Endothelial cell (in vitro differentiated cells): ENCODE measurements at places on chromosomes 12 and 14. TPM values are rescaled to one million over a fixed set of nuclear protein-coding genes. Genes with fewer than 3 reads are reported as not detected.

- peaks cover 7% of the 10 kb centered on the region for H3K27me3 ChIP-seq
- H3K4me1 ChIP-seq = no peaks in the 10 kb centered on the region
- peaks cover 26% of the 10 kb centered on the region for H3K36me3 ChIP-seq
- no peak for DNase-seq
- no peak overlapping the region for H3K27ac ChIP-seq
These were observed 9.7 kb upstream of the ZNF605 start for GRCh38 chr12:132965796-132966195.

DNA sequence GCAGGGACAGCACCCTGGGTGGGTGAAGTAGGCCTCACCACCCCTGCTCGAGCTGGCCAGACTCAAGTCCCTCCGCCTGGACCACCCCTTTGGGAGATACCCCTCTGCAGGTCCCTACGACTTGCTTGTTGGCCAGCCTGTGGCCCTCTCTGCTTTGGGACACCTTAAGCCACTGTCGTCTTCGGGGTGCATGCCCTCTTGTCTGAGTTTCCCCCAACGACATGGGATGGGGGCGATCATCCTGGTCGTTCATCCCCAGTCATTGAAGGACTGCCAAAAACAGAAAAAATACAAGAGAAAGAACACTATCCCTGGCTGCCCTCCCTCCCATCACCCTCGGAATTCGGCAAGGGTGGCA lies 151.1 kb downstream of the DPF3 start:
- DNase-seq = no peak
- peaks cover 3% of the 10 kb centered on the region for H3K36me3 ChIP-seq
- H3K27ac ChIP-seq = no peak overlapping the region
- H3K27me3 ChIP-seq = peaks cover 1% of the 10 kb centered on the region
- H3K4me3 ChIP-seq = no peak overlapping the region
- no peaks in the 10 kb centered on the region for H3K4me1 ChIP-seq

GRCh38 chr12:46164186-46164761 lies 104.6 kb downstream of the SLC38A1 start:
- no peaks in the 10 kb centered on the region for H3K27me3 ChIP-seq
- no peaks in the 10 kb centered on the region for H3K36me3 ChIP-seq

DNA sequence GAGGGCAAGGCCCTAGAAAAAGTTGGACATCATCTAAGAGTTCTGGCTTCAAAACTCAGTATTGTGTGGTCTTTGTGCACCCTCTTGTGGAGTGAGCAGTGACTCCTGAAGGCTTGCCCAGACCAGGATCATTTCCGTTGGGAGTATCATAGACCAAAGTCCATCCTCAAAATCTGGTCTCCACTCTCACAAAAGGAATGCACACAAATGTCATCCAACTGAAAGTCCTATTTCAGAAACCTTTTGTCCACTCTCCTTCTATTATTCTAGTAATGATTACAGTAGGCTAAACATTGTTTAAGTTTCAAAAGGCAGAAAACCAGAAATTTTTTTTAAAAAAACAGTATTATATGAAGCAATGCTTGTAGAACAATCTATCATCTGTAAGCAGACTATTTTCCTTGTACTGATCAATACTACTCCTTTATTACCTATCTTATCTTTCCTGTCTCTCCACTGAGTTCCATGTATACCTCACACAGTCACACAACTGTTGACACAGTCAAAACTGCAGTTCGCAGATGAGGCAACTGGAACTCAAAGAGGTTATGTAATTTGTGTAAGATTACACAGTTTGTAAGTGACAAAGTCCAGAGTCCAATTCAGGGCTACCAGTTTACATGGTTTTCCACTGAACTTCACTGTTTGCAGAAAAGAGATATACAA lies 41.4 kb downstream of the COX16 start:
- peaks cover 3% of the 10 kb centered on the region for H3K27me3 ChIP-seq
- H3K4me1 ChIP-seq = no peaks in the 10 kb centered on the region

DNA sequence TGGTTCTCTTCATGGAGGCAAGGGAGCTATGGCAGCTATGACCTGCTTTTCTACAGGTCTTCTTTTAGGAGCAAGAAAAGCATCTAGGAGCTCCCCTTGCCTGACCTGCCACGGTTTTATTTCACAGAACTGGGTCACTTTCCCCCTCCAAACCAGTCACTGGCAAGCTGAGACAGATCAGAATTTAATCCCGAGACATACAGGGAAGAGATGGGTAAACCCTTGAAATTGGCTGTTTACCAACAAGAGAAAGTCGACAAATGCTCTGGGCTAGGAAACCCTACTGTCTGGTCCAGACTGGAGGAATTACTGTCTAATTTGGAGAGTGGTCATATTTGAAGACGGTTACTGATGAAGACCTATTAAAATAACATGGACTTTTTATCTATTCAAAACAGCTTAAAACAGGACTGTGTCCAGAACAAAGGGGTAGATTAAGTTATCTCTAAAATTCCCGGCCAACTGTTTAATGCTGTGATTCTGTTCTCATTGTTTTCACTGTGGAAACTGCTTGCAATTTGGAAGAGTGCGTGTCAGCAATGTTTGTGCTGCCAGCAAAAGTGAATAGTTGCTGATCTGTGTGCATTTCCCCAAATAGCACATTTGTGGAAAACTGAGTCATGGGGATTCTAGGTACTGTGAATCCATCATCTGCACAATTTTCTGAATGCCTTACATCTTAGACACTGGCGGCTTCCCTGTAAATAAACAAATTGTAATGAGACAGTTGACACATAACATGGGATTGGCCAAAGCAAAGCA lies 73.4 kb upstream of the EEA1 start:
- peaks cover 3% of the 10 kb centered on the region for H3K4me1 ChIP-seq
- no peaks in the 10 kb centered on the region for H3K27me3 ChIP-seq
- H3K36me3 ChIP-seq = no peaks in the 10 kb centered on the region
- no peak for DNase-seq
- no peak overlapping the region for H3K27ac ChIP-seq

- H3K4me3 ChIP-seq = peak overlapping the region; percentile 8
- H3K4me1 ChIP-seq = peaks cover 57% of the 10 kb centered on the region
- peaks cover 20% of the 10 kb centered on the region for H3K36me3 ChIP-seq
- no peak for DNase-seq
- H3K27me3 ChIP-seq = peaks cover 4% of the 10 kb centered on the region
- H3K27ac ChIP-seq = peak overlapping the region; percentile 89
These were observed 11.6 kb downstream of the FGD6 start for GRCh38 chr12:95205685-95206084.

GRCh38 chr12:61536117-61536516 lies 724.1 kb upstream of the USP15 start:
- DNase-seq = no peak
- no peak overlapping the region for H3K4me3 ChIP-seq
- no peaks in the 10 kb centered on the region for H3K36me3 ChIP-seq
- no peaks in the 10 kb centered on the region for H3K4me1 ChIP-seq
- no peaks in the 10 kb centered on the region for H3K27me3 ChIP-seq

CLEC14A gene
- 5.1 TPM for total RNA-seq

CCDC198 gene
- total RNA-seq = not detected
